ENCODE measurements at places on chromosomes 2 and 18. TPM values are rescaled to one million over a fixed set of nuclear protein-coding genes. Genes with fewer than 3 reads are reported as not detected.
A peak's percentile ranks its signal among the peaks of the same experiment; 100 is the strongest.

TCF23 gene
- not detected for total RNA-seq

- DNase-seq, result no peak
These were observed 45.6 kb upstream of the RMP24 start for GRCh38 chr18:35926884-35927283.

DNA sequence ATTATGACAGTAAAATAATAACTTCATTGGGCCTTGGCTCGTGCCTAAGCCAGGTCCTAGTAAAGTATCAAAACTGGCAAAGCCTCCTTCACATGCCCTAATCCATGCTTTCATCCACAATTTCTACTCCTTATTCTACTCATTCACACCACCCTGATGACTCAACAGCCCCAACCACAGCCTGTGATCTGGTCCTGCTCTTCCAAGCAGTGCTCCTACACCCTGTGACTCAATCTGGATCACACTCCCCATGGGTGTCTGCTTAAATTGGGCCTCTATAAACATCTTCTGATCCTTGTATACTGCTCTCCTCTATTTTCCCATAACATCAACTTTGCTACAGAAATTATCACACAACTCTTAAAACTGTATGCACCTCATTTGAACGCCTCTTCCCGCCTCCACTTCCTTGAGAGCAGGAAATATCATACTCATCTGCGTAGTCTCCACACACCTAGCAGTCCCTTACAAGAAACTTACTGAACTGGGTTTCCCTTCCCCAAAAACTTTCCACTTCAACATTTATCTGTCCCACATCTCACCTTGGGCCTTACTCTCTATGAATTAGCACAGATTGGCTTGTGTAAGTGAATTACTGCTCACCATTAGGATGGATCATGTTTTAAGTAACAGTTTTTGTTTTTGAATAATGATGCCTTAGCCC, 15.9 kb downstream of the GTF3C3 start:
- peak; percentile 71 for DNase-seq

DNA sequence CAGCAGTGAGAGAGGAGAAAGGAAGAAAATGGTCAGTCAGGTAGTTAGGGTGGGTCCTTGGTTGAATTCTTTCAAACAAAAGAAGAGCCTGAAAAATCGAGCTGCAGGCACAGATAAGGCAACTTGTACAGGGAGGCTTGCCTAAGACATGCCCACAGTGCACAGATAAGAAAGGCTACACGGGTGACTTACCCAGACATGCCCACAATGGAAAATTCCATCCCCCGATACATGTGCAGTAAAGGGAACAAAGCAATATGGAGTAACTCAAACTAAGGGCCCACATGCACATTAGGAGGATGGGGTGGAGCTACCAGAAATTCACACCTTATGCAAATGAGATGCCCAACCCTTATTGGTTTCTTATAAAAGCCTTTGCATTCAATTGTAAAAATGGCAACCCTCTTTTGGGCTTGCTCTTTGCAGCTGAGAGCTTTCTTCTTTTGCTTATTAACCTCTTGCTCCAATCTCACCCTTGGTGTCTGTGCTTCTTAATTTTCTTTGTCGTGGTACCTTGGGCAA, 110.3 kb upstream of the RMP24 start:
- DNase-seq, result no peak

CNNM3 gene
- 16.3 TPM for total RNA-seq

GRCh38 chr2:165401285-165401852, 68.1 kb upstream of the CSRNP3 start:
- no peak for DNase-seq

FKBP7 gene
- 2.9 TPM for total RNA-seq

DNA sequence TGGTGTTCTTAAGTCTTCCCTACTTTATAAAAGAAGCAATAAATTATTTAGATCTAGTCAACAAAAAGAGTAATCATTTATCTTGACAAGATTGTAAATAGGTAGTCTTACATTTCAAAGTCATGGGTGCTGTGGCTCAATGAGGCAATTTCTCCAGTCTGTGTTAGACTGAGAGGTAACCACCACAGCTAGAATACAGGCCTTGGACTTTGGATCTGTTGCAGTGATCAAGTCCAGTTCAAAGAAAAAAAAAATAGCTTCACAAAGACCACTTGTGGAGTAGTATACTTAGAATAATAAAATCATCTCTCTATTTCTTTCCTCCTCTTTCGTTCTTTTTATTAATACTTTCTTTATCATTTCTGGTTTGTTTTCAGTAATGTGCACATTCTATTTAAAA, 93.1 kb upstream of the FSIP2 start:
- DNase-seq, result no peak

DNA sequence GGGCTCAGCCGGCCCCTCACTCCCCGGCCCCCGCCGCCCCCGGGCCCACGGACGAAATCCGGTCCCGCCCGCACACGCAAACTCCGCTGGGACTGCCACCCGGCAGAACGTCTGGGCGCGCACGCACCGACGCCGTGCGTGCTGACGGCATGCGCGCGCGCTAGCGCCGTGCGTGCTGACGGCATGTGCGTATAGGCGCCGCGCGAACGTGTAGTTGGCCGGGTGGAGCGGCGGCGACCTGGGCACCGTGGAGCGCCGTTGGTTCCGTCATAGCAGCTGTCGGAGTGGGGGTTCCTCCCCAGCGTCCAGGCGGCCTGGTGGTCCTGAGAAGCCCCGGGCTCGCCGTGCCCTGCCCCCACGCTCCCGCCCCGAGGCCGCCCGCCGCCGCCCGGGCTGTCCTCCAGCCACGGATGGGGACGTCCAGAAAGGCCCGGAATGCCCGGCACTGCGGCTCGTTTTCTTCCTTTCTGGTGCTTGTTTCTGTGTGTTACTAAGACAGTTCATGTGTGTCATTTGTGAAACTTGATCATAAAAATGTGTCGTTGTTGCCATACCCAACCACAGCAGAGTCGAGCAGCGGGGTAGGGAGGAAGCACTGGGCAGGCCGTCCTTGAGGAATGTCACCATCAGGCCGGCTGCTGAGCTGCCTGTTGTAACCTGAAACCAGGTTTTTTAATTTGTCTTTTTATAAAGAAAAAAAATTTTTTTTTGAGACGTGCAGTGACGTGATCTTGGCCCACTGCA, at the start of gene TXNL4A:
Gene TXNL4A (minus strand): TSS at position 113 of the 744 bp plus-strand sequence. CDS start 171 bp downstream, outside the sequence.
- peak; percentile 90 for DNase-seq

- no peak for DNase-seq
These were observed 31.9 kb downstream of the EXOC6B start for GRCh38 chr2:72793798-72794440.

DNA sequence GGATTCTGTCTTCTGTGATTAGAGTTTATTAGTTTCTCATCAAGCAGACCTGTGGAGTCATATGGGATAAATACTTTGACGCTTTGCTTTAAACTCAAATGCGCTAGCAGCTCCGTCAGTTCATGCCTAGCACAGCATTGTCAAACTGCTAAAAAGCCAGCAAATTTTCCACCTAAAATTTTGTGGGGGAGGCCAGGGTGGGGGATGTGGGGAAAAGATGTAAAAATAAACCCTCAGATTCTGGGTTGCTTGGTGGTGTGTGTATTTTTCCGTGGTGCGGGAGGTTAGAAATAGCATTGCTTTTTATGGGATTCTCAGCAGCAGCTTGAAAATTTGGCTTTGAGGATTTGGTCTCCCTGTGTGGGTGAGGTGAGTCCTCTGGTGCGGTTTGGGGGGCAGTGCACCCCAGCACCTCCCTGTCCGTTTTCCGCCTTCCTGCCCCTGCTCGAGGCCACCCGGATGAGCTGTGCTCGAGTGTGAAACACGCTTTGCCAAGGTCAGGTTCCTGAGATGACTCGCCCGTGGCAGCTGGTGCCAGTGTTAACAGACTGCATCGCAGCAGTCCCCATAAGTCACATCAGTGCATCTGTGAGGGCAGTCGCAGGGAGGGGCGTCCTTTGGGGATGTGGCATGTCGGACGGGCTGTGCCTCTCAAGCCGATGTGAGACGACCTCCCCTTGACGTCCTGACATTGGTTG, 65.9 kb downstream of the LDLRAD4 start:
- DNase-seq, result peak; percentile 83

SPP2 gene
- not detected for total RNA-seq

GRCh38 chr2:171316220-171316619, 117.6 kb downstream of the METTL8 start:
- DNase-seq, result no peak

DNA sequence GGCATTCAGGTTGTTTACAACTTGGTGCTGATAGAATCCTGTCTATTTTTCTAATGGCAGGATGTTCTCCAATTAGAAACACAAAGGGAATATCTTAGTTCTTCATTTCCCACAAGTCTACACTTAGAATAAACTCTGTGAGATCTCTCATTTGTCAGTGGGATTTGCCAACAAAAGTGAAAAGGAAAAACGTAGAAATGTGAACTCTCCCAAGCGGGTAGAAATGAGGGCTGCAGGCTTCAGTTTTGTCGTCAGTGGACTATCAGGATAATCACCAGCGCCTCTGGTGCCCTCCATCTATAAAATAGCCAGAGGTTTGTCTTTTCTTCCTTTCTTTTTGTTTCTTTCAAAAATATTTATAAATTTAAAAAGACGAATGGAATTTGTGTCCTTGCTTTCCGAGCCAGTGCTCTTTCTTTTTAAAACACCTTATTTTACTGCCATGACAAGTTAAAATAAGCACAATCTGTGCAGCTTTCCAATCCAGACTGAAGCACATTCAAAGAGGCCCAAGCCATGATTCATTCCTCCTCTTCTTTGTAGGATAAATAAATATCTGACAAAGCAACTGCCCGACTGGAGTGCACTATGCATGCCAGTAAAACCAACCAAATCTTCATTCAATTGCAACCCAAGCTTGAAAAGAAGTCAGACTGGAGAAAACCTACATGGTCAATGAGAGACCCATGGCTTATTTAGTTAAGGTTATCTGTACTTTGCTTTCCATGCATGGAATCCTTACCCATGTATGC, 185.8 kb downstream of the ANKRD44 start:
- no peak for DNase-seq

Measured in activated CD4-positive, alpha-beta memory T cell treated with anti-CD3 and anti-CD28 coated beads for 36 hours (primary cell).